ENCODE measurements at places on chromosomes 13 and 19. TPM values are rescaled to one million over a fixed set of nuclear protein-coding genes. Genes with fewer than 3 reads are reported as not detected.

GRCh38 chr19:31421856-31422255 lies 72.6 kb upstream of the TSHZ3 start:
- H3K4me3 ChIP-seq: no peak overlapping the region
- no peaks in the 10 kb centered on the region for H3K4me1 ChIP-seq
- DNase-seq: no peak

- H3K27ac ChIP-seq: no peak overlapping the region
- no peaks in the 10 kb centered on the region for H3K36me3 ChIP-seq
- no peaks in the 10 kb centered on the region for H3K27me3 ChIP-seq
- DNase-seq: no peak
- peaks cover 18% of the 10 kb centered on the region for H3K4me1 ChIP-seq
These were observed 66.5 kb downstream of the SERP2 start for GRCh38 chr13:44440046-44440608.

DNA sequence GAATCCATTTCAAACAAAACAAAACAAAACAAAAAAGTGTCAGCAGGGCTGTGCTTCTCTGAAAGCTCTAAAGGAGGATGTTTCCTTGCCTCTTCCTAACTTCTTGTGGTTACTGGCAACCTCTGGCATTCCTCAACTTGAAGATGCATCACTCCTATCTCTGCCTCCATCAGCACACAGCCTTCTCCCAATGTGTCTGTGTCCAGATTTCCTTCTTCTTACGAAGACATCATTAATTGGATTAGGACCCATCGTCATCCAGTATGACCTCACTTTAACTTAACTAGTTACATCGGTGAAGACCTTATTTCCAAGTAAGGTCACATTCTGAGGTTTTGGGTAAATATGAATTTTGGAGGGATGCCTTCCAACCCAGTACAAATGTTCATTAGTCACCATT lies 33.8 kb upstream of the GTF2F2 start:
- H3K27me3 ChIP-seq: no peaks in the 10 kb centered on the region
- DNase-seq: no peak
- H3K4me3 ChIP-seq: no peak overlapping the region
- no peaks in the 10 kb centered on the region for H3K36me3 ChIP-seq
- H3K4me1 ChIP-seq: no peaks in the 10 kb centered on the region
- no peak overlapping the region for H3K27ac ChIP-seq

DNA sequence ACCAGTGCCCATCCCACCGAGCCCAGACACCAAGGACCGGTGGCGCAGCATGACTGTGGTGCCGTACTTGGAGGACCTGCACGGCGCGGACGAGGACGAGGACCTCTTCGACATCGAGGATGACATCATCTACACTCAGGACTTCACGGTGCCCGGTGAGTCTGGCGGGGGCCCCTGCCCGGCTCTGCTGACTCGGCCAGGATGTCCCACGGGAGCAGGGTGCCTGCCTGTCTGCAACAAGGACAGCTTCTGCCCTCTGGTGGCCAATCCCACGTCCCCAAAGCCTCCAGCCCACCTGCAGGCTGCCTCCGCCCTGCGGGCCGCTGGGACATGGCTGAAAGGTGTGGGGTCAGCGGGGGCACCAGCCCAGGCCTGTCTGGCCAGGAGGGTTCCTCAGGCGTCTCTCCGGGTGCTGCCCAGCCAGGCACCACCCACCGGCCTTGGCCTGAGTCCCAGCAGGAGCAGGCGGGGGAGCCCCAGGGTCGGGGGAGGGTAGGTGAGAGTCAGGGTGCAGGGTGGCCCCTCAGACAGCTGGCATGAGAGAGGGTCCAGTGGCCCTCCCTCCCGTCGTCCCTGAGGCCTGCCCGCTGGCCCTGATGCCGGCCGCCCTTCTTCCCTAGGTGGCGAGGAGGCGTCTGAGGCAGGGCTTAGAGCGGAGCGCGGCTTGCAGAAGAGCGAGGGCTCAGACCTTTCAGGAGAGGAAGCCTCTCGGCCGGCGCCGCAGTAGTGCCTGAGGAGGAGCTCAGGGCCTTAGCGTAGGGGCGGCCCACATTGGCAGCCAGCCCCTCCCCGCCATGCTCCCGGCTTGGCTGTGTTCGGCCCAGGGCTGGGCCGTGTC lies 14.6 kb downstream of the CBARP start:
- no peaks in the 10 kb centered on the region for H3K27me3 ChIP-seq
- DNase-seq: peak; percentile 97
- no peaks in the 10 kb centered on the region for H3K4me1 ChIP-seq
- peaks cover 26% of the 10 kb centered on the region for H3K36me3 ChIP-seq
- no peak overlapping the region for H3K4me3 ChIP-seq
- no peak overlapping the region for H3K27ac ChIP-seq

DNA sequence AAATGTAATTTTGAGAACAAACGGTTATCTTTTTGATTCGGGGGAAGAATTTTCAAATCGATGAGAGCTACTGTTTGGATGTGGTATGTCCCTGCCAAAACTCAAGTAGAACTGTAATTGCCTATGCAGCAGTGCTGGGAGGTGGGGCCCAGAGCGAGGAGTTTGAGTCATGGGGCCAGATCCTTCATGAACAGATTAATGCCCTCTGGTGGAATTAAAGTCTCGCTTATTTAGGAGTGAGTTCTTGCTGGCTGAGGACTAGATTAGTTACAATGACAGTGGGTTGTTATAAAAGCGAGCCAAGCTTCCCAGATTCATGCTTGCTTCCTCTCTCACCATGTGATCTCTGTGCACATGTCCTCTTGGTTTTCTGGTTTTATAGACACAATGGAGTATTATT lies 11.8 kb upstream of the PRR20A start:
- no peak for DNase-seq
- H3K4me1 ChIP-seq: no peaks in the 10 kb centered on the region
- no peak overlapping the region for H3K27ac ChIP-seq
- H3K36me3 ChIP-seq: no peaks in the 10 kb centered on the region

DNA sequence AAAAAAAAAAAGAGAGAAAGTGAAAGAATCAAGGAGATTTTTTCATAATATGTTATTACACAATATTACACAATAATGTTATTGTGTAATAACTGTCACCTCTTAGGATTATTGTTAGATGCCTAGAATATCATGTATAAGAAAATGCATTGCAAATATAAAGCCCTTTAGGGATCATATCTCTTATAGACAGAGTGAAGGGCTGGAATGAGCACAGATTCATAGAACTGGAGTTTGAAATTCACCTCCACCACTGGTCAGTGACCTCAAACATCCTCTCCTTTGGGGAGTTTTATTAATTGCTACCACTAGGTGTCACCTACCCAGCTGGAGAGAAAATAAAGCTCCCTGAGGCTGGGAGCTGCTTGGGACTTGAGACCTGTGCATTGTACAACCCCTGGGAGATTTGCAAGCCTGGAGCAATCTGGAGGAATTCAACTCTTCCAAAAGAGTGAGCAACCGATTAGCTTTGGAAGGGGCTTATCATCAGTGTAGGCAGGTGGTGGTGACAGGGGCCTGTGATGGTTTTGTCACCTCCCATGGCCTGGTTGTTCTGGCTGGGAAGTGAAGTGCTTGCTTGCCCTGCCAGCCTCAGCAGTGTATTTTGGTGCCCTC lies 30.3 kb upstream of the FRY start:
- no peak overlapping the region for H3K27ac ChIP-seq
- no peaks in the 10 kb centered on the region for H3K4me1 ChIP-seq
- no peaks in the 10 kb centered on the region for H3K27me3 ChIP-seq
- H3K36me3 ChIP-seq: no peaks in the 10 kb centered on the region
- no peak overlapping the region for H3K4me3 ChIP-seq

- H3K27me3 ChIP-seq: no peaks in the 10 kb centered on the region
- no peak overlapping the region for H3K27ac ChIP-seq
- no peak overlapping the region for H3K4me3 ChIP-seq
These were observed 46.8 kb downstream of the COG3 start for GRCh38 chr13:45511310-45512097.

DNA sequence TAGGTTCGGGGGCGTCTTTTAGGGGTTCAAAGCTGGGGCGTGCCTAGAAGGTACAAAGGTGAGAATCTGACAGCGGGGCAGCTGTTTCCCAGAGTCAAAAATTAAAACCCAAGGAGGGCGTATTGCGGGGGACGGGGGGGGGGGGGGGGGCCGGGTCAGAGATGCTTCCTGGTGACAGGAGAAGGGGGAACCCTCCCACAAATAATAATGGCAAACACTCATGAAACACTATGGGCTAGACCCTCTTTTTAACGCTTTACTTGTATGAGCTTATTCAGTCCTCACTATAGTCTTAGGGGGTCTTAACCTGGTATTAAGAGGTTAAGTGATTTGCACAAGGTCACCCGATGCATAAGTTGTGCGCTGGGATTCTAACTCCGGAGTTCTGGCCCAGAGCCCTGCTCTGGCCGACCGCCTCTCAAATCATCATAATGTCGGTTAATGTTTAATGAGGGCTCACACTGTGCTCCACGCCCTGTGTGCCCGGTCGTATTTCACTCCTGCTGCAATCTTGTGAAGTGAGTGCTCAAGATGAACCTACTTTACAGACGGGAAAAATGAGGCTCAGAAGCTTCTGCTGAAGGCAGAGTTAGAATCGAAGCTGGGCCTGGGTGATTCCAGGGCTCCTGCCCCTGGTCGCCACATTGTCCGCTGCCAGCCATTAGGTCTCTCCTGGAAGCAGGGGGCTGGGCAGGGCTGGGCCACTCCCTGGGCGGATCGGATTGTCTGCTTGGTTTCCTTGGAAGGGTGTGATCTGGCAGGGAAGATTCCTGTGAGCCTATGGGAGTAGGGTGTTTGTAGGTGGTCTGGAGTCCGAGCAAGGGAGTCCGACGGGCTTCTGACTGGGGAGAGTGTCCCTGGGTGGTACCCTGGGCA lies 964 bp downstream of the PAK4 start:
- H3K27me3 ChIP-seq: no peaks in the 10 kb centered on the region
- H3K4me1 ChIP-seq: peaks cover 25% of the 10 kb centered on the region
- DNase-seq: peak; percentile 94
- H3K27ac ChIP-seq: peak overlapping the region; percentile 66
- peak overlapping the region; percentile 97 for H3K4me3 ChIP-seq
- no peaks in the 10 kb centered on the region for H3K36me3 ChIP-seq

- no peaks in the 10 kb centered on the region for H3K27me3 ChIP-seq
- no peak overlapping the region for H3K4me3 ChIP-seq
- no peaks in the 10 kb centered on the region for H3K4me1 ChIP-seq
- no peak for DNase-seq
- H3K36me3 ChIP-seq: peaks cover 64% of the 10 kb centered on the region
- no peak overlapping the region for H3K27ac ChIP-seq
These were observed 11.8 kb downstream of the DAPK3 start for GRCh38 chr19:3958836-3959765.

GRCh38 chr19:16262618-16263017 lies 62.0 kb upstream of the KLF2 start:
- no peak overlapping the region for H3K4me3 ChIP-seq
- no peak overlapping the region for H3K27ac ChIP-seq
- H3K4me1 ChIP-seq: no peaks in the 10 kb centered on the region
- H3K27me3 ChIP-seq: peaks cover 9% of the 10 kb centered on the region

The ZNF793 gene
- total RNA-seq: 1.8 TPM

The NECTIN2 gene
- total RNA-seq: 38.9 TPM

The S1PR2 gene
- 14.1 TPM for total RNA-seq

All from osteoblast (primary cell).